ENCODE measurements at places on chromosomes 6 and 20.

DNA sequence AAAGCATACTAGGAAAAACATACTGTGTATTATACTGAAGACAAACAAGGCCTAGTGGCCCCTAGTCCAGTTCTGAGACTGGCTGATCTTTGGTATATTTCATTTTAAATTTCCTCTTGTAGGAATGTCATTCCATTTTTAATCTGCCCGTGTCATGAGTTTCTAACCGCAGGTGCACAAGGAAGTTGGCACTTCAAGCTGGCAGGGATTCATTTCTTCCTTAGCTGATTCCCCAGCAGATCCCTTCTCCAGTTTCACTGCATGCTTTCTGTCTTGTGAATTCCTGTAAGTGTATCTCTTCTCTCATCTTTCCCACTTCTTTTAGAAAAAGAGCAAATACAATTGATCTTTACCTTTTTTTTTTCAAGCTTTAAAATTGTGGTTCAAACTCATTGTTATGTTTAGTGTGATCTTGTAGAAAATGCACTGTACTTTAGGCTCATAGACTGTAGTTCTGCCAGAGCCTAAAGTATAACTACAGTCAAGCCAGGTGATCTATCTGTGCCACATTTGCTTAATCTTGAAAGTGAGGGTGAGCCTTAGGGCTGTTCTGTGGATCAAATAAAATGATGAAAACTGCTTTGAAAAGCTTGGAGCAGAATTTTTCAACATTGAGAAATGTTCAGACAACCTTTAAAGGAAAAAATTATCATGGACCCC lies 37.0 kb downstream of the RNF217 start:
- DNase-seq = no peak

DNA sequence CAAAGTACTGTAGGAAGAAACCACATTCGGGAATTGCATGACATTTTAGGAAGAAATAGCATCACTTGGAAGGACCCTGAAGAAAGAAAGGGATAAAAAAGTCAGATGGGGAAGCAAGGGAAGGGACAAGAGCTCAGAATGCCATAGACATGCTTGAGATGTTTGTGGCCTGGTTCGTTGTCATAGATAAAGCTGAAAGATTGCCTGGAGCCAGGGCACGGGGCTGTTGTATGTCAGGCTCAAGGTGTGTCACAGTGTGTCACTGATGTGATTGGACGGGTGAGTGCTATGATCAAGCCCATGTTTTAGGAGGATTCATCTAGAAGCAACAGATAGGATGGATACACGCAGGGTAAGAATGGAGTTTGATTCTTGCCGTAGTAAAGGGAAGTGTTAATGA lies 216.2 kb upstream of the SOX4 start:
- DNase-seq = no peak

DNA sequence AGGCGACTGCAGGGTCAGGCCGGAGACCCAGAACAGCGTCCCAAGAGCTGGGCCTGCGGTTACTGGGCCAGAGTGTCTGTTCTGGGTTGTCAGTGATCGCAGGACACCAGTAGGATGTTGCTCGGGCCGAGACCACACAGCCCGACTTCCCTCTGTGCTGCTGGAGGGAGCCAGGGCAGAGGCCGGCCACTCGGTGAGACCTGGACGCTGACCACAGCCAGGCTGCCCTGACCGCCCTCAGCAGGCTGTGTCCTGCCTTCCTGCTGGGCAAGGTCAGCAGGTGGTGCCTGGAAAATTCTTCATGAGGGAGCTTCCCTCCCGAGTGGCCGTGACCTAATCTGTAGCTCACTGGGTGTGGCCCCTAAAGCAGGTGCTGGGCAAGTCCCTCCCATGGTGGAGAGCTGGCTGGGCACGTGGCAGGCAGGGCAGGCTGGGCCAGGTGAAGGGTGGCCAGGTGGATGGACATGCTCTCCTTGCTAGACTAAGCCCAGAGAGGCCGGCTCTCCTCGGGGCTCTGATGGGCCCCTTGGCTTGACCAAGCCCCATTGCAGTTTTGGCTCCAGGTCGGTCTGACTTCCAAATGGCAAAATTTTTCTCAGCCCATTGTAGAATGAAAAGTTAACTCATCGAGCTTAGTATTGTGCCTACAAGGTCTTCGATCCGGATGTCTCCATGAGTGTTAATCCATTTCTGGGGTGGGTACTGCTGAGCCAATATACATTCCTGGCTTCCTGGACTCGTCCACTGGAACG lies 1.9 kb downstream of the SLCO4A1 start:
- DNase-seq = no peak

DNA sequence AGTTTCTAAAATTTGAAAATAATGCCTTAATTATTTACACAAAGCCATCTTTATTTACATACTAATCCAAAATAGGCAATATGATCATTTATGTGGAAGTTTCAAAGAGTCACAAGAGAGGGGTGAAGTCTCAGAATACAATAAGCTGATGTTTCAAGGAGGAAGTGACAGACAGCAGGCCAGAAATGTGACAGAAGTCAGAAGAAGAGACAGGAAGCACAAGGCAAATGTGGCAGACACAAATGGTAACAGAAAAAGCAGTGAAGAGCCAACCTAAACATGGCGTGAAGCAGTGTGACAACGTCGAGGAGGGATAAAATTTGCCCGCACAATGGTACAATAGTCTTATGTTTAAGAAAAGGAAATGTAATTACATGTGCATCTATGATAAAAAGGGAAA lies 59.8 kb downstream of the SHPRH start:
- DNase-seq = no peak

GRCh38 chr20:25045343-25045712 lies 12.6 kb downstream of the ACSS1 start:
- DNase-seq = no peak

GRCh38 chr6:33147807-33148666 lies 44.2 kb downstream of the COL11A2 start:
- peak; percentile 80 for DNase-seq

GRCh38 chr6:93418033-93418407 lies 1.3 kb downstream of the EPHA7 start:
- no peak for DNase-seq

GRCh38 chr20:23257106-23257761 lies 93.4 kb upstream of the NXT1 start:
- no peak for DNase-seq

GRCh38 chr6:150783813-150784212 lies 81.7 kb upstream of the MTHFD1L start:
- DNase-seq = no peak

- no peak for DNase-seq
These were observed 36.7 kb upstream of the MYLIP start for GRCh38 chr6:16092140-16092539.

- DNase-seq = no peak
These were observed 553.0 kb upstream of the ADGRB3 start for GRCh38 chr6:68082086-68082485.

- DNase-seq = no peak
These were observed 6.6 kb downstream of the ADAM33 start for GRCh38 chr20:3674995-3675900.

DNA sequence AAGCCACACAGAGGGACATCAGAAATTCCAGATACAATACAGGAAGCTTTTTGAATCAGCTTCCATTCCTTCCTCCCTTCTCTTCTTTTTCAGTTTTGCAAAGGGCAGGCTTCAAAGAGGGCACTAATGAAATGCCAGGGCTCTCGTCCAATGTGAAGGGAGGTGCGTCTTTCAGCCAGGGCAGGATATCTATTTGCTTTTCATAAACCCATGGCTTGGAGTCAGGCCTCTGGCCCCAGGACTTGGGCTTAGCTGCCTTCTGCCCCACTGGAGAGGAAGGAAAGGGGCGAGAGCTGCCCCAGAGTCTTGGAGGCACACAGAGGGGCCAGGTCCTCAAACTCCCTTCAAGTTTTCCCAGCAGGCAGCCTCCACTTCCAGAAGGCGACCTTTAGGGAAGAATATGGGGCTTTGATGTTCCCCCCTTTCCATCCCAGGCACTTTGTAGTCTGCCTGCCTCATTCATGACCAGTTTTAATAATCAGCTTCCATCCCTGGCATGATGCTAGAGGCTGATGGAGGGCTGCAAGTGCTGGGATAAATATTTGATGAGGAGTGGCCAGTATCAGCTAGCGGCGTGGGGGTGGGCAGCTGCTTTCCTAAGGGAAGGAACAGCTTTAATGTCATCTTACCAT lies 234.8 kb downstream of the NRN1 start:
- peak; percentile 14 for DNase-seq

DNA sequence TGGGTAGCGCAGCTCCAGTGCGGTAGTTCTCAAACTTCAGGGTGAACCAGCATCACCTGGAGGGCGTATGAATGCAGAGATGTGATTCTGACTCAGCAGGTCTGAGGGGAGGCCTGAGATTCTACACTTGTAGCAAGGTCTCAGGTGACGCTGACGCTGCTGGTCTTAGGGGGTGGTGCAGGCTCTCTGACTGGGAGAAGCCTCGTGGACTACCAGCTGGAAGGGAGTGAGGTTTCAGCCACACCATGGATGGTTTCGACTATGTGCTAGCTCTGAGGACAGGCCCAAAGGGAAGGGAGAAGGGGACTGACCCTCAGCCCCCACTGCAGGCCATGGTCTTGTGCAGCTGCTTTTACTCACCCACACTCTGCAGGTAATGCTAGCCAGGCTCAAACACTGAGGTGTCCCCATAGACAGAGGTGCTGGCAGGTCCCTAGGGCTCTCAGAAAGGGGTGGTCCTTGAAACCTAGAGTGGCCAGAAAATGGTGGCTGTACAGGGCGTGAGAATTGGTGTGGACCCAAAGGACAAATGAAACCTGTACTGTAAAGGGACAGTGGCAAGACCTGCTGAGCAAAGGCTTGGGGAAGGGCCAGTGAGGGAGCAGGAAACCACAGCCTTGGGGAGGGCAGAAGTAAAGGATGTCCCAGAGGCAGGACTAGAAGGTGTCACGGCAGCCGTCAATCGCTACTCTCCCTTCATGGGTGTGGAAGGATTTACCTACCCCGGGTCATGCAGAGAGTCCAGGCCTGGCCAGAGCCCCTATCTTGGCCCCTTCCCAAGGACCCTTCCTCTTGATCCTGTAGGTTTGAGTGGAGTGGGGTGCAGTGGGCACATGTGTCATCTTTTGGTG lies 52.7 kb downstream of the EBF4 start:
- DNase-seq = no peak

GRCh38 chr20:60192326-60192725 lies 234.1 kb downstream of the CDH26 start:
- DNase-seq = no peak

DNA sequence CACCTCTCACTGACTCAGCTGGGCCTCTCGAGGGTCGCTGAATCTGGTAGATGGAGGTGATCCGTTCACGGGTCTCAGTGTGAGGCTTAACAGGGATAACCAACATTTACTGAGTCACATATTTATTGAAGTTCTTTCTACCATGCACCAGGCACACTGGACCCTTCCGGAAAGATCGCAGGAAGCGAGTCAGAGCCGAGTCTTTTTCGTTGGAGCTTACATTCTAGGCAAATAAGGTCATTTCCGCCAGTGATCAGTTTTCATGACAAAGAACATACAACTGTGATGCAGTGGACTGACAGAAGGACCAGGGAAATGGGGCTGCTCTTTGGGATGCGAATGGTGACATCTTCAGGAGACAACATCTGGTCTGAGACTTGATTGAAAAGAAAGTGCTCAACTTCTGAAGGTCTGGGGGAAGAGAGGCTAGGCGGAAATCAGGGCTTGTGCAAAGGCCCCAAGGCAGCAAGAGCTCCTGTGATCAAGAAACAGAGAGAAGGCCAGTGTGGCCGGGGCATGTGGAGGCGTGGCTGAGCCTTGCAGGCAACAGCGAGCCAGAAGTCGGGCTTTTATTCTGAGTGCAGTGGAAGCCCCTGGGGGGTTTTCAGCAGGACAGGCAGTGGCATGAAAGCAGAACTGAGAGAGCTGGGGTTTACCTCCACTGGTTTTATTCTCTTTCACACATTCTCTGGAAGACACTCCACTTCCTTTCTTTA lies 56.7 kb downstream of the APCDD1L start:
- peak; percentile 48 for DNase-seq

DNA sequence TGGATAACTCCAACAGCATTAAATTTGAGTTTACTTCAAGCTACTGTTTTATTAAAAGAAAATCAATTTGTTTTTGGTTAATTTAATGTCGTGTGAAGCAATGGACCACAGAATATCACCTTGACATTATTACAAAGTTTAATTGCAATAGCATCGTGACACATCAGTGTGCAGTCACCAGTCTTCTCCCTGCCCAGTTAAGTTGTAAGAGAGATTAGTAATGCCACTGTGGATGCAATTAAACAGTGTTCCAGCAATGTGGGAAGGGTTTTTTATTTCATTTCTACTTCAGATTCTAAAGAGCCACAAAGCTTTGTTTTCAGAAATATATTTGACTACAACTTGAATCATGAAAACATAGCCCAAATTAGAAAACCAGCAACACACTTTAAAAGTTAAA lies 128.7 kb downstream of the SYNE1 start:
- no peak for DNase-seq

GRCh38 chr20:63498960-63499337 lies at the start of gene EEF1A2:
TSS of gene EEF1A2 (minus strand) at chr20:63499083. CDS start at chr20:63497763, 1,320 bp downstream.
- no peak for DNase-seq

DNA sequence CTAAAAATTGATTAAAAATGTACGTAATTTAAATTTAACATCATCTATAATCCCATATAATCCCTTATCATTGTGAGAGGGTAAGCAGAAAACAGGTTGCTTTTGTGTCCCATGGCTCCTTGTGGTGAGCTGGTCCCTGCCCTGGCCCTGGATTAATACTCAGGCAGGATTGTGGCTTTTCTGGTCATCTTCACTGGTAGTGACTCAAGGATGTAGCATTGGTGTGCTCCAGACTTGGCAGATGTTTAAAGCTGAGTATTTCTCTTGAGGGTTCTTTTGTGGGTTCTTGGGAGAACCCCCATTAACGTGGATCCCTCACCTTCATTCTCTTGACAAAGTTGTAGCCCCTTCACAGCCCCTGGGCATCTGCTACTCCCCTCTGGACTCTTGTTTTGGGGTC lies 39.3 kb downstream of the SNRNP48 start:
- DNase-seq = no peak

DNA sequence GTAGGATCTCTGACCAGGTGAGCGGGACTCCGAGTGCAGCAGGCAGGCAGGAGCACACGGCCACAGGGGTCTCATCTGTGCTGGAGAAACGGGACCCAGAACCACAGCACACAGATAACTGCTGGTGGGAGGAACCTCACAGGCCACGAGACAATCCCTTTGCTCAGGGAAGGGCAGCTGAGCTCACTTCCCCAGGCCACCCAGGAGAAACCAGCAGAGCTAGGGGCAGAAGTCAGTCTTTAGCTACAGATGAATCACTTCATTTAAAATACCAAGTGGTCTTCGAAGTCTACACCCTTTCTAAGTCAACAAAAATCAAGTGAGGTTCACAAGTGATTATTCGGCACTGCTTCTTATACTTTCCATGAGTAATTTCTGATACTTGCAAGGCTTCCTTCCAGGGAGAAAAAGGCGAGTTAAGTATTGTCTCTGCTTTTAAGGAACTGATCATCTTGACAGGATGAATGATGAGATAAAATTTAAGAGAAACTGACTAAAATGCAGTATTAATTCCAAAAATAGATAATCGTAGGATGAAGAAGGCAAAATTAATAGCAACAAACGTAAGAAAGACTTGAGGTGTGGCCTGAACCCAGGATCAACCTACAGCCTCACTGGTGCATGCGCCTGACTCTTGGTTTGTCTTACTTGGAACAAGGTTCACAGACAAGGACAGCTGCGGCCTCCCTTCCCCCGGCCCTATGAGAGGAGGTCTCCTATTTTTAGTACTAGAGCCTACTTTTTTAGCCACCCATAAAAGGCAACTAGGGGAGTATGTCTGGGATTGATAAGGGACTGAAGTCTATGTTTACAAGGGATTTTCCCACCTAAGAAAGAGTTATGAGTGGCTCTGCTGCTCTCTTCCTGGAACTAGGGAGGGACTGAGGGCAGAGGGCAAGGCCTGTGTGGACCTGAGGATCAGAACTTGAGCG lies 233.6 kb downstream of the TTLL2 start:
- no peak for DNase-seq
